AG09309 (cell line): ENCODE measurements at places on chromosomes 2 and 18.

DNA sequence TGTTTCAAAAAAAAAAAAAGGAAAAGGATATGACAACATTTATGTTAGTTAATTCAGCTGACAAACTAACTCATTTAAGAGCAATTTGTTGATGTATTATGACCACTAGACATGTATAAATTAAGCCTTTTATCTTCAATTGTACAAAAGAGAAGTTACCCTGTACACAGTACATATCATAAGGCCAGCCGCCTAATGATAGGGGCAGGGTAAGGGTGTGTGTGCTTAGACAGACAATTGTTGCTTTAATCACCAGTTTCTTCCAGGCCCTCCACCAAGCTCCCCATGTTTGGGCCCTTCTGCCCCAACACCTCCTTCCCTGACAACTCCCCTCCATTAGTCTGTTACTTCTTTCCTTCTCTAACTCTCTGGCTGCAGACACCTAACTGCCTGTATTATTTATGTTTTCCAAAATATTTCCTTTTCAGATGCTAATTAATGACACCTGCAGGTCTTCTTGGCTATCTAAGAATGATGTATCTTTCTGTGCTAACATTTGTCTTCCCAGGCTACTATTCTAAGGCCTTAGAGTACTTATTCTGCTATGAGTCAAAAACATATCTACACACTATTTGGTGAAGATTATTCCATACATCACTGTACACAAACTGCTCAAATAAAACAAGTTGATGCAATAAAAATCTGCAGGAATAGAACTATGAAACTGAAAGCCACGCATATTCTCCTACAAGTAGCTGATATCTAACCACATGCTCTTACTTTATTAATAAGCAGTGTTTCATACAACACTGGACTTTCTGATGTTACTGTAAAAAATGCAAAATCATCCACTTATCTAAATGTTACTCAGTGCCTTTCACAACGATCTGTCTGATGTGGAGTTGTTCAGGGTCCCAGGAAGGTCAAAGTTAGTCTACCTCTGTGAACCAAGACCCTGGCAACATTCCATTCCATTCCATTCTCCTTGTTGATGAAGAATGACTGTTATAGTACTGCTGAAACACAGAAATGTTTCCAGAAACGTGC lies 26.4 kb downstream of the TMEM131 start:
- DNase-seq = peak; percentile 5

- no peak for DNase-seq
Observed at GRCh38 chr2:106363791-106364190, 104.4 kb downstream of the RGPD3 start.

GRCh38 chr2:94994914-94995552 lies 30.5 kb upstream of the MAL start:
- no peak for DNase-seq

DNA sequence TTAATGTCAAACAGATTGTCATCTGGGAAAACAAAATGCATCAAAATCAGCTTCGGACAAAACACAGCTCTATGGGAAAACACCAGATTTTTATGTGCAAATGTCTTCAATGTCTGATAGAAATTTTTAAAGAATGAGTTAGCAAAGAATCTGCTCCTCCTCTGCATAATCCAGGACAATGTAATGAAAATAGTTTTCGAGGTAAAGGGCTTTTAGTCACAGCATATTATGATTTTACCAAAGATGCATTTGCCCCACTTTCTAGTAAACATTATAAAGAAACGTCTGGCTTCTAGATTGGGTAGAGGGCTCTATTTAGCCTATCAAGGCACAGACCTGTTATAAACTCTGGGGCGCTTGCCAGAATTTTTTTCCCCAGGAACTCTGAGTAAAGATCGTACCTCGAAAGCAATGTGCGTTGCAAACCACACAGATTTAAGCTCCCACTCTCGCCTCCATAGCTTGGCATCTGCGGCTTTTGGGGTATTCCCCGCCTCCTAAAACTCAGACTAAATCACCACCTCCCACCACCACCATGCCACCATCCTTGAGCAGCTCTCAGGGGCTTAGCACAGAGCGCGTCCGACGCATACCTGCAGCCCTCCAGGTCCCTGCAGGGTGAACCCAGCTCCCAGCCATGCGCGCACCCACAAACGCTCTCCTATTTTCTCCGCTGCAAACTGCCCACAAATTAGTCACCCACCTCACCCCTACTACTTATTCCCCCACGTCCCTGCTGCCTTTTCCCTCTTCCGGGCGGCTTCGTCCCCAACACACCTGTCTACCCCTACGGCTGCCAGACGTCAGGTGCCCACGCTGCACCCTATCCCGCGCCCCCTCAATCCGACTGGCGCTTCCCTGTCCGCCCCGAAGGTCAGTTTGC lies 829 bp downstream of the ACVR1C start:
- DNase-seq = no peak

- DNase-seq = no peak
Observed at GRCh38 chr18:21241301-21242048, 557 bp upstream of the GREB1L start.

DNA sequence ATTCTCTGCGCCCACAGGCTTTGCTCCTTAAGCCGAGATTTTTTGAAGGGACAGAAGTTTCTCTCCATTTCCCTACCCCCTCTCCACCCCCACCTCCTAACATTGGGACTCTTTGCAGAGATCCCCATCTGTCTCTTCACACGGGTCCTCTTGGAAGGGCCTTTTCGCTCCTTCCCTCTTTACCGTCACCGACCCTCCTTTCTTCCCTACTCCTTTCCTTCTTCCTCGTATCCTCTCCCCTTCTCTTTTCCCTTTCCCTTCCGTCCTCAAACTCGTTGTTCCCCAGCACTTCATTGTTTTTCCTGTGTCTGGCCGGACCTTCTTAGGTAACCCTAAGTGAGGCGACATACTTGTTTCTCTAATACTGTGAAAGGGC lies 660 bp downstream of the COPS7B start:
- no peak for DNase-seq

DNA sequence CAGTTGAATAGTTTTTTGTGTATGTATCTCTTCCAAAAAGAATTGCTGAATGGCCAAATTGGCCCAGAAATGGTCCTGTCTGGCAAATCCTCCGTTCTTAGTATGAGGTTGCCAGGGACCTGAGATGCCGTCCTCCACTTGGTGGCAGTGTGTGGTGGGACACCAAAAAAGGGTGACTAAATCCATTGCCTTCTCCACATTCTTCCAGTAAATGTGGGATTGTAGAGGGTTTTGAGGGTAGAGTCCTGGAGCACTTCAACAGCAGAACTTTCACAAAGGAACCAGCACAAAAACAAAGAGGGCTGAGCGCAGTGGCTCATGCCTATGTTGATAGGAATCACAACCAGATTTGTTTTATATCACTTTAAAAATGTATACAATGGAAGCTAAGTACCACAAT lies 199.9 kb downstream of the BCL2 start:
- DNase-seq = peak; percentile 5

DNA sequence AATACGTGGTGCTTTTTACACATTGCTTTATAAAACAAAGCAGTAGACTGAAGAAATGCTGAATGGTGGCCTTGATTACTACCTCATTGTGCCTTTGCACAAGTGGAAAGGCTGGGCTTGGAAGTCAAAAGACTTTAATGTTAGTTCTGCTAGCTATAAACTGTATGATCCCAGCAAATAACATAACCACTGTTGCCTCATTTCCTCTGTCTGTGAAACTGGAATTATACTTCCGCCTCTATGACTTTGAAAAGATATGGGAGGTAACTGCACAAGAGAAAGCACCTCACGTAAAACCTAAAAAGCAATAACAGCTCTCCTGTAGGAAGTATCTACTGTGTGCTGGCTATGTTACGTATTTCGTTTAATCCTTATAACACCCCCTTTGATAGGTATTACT lies 43.4 kb upstream of the DSC1 start:
- no peak for DNase-seq

DNA sequence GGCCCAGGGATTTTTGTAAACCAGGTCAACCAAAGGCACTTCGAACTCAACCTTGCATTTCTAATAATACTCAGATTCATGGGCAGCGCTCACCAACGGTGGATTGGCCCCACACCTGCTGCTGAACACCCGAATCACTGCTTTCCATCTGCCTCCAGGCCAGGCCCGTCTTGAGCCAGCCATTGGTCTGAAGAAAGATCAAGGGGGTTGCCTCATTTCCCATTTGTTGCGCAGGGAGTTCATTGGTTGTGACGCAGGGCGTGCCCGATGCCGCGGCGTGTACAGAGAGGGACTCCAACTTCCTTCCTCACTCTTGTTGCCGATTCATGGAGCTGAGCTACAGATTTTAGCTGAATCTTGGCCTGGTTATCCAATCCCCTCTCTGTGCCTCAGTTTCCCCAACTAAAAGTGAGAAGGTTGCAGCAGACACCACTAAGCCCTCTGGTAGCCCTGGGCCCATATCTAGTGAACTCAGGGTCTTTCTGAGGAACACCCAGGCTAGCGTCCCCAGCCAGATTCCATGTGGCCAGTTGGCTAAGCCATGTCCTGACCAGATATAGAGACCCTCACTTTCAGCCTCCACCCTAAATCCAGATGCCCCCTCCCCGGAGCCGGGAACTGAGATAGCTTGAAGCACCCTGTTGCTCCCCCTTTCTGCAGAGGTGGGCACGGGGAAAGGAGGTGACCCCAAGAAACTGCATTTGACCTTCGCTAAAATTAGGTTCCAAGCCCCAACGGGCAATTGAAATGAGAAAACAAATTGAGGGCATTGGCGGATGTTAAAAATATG lies 60.9 kb upstream of the HPCAL1 start:
- DNase-seq = no peak

- no peak for DNase-seq
Observed at GRCh38 chr18:49621301-49621700, 59.4 kb downstream of the LIPG start.

GRCh38 chr2:19504400-19505198 lies 146.2 kb upstream of the OSR1 start:
- no peak for DNase-seq

DNA sequence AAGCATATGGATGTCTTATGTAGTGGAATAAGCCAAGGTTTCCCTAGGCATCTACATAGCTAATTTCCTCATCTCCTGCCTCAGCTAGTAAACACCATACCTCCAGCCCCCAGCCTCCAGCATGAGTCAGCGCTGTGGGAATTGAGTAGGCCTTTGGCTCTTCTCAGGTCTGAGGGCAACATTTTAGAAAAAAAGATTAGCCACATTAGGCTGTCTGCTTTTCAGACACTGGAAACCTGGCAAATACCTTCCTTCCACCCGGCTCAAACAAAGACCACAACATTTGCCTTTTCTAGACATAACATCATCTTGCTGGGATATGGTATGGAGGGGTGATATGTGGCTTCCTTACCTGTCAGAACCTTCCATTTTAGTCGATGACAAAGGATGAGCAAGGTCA lies 6.1 kb upstream of the CCDC195 start:
- no peak for DNase-seq

DNA sequence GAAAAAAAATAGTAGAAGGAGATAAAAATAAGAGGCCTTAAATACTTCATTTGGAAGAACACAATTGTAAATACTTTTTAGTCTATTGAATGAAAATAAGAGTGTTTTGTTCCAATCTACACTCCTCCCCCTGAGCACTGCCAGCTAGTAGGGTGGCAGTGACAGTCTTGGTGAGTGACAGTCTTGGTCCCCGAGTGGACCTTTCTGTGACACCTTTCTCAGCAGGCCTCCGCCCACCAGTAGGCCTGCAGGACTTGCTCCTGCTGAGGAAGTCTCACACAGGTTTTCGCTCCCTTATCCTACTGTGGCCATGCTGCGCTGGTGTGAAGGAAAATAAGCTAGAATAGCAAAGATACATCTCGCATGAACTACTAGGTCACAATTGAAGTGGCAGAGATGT lies 666.8 kb downstream of the NR4A2 start:
- DNase-seq = no peak

DNA sequence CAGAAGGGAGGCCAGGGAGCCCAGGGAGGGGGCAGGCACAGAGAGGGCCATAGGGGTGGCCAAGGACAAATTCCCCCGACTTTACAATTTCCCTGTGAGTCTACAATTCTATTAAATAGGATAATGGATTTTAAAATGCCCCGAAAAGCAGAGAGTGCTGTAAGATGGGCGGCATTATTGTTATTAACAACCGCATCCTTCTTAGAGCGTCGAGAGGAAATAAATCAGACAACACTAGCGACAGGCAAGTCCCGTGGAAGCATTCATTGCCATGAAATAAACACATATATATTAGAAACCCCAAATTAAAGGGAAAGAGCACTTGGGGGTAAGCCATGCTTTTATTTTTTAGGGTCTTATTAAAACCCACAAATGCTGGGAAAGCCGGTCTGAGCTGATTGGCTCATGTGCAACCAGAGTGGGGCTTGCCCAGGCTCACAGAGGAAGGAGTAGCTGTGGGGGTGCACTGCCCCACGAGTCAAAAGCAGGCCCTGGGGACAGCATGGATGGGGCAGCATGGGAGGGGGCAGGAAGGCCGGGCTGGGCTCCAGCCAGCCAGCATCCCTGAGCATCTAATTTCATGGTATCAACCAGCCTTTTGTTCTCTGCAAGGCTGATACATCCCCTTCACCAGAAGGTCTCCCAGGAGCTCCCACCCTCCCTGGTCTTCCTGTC lies 187.1 kb downstream of the CELF4 start:
- no peak for DNase-seq

GRCh38 chr2:173999724-174000123 lies 34.6 kb upstream of the SP3 start:
- DNase-seq = no peak

DNA sequence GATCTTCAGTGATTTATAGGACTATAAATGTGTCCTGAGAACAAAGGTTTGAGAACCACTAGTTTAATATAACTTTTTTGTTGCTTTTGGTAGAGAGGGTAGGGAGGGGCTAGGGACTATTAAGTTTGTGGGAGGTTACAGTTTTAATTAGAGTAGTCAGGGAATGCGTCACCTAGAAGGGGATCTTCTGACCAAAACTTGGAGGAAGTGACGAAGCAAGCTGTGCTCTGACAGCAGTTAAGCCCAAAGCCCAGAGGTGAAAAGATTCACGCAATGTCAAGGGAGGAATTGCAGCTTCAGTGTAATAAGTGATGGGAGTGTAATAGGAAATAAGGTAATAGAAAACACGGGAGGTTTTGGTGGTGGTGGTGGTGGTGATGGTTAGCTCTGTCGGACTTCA lies 8.1 kb downstream of the TDRD15 start:
- no peak for DNase-seq

GRCh38 chr2:69571189-69571588 lies 72.3 kb downstream of the AAK1 start:
- DNase-seq = no peak

DNA sequence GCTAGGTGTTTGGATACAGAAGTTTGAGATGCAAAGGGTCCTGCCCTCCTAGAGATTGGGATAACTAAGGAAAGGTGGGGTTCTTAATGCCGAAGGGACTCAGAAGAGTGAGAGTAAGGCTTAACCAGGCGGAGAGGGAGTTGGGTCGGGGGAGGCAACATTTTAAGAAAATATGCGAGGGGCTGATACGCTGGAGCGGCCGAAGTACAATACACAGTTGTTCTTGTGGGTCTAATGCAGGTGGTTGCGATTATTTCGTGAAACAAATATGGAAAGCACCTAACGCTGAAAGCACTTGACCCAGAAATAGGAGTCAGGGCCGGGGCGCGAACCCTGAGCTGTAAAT lies 344 bp upstream of the MRPL33 start:
- DNase-seq = no peak

DNA sequence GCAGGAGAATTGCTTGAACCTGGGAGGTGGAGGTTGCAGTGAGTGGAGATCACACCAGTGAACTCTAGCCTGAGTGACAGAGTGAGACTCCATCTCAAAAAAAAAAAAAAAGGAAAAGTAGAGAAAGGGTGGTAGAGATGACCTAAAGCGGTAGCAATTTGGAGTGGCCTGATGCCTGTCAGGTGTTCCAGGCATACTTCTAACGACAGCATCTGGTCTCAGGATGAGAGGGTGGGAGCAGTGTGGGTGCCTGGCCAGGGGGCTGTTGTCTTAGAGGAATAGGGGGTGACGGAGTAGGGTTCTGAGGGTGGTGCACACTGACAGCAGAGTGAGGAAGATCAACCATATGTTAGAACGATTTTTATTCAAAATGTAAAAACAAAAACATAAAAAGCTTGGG lies 21.8 kb downstream of the ZNF236 start:
- no peak for DNase-seq
